ENCODE measurements at places on chromosomes 13 and 19.

GRCh38 chr13:21895779-21896178 lies 224.9 kb downstream of the FGF9 start:
- no peak for DNase-seq

GRCh38 chr13:31965361-31966066 lies 66.1 kb upstream of the FRY start:
- DNase-seq, result no peak

GRCh38 chr13:52961256-52961910 lies 67.2 kb upstream of the OLFM4 start:
- DNase-seq, result no peak

DNA sequence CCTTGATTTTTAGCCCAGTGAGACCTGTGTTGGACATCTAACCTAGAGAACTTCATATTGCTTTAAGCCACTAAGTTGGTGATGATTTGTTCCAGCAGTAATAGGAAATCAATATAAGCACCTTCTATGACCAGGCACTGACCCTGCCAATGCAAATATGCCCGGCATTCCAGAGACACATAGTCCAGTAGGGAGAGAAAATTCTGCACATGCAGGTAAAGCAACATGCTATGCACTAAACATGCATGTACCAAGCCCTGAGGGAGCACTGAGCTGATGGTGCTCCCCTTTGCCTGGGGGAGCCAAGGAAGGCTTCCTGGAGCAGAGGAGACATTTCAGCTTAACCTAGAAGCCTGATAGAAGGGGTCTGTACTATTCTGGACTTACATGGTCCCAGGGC lies 40.4 kb upstream of the C13orf42 start:
- DNase-seq, result no peak

DNA sequence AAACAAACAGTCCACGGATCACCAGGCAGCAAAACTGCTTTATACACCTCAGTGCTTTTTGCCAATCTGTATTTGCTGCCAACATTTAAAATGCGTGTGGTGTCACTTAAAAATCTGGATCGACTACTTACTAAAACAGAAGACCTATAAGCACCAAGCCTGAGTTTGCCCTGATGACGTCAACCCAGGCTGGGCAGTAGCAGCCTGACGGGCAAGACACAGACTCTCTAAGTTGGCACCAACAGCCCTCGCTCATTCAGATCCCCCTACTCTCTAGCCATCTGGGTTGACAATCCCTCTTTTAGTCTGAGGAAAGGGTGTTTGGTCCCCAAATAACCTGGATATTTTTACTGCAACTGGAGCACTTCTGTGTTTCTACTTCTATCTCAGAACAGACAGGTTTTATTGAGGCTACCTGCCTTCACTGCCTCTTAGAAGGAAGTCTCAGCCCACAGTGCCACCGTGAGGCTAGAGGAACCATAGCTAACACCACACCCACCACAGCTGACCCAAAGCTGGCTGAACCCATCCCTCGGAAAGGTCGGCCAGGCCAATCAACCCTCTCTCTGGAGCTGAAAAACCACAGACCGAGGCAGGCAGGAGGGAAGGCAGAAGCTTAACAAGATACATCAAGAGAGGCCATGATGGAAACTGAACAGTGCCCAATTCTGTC lies 6.9 kb downstream of the SUGP2 start:
- no peak for DNase-seq

DNA sequence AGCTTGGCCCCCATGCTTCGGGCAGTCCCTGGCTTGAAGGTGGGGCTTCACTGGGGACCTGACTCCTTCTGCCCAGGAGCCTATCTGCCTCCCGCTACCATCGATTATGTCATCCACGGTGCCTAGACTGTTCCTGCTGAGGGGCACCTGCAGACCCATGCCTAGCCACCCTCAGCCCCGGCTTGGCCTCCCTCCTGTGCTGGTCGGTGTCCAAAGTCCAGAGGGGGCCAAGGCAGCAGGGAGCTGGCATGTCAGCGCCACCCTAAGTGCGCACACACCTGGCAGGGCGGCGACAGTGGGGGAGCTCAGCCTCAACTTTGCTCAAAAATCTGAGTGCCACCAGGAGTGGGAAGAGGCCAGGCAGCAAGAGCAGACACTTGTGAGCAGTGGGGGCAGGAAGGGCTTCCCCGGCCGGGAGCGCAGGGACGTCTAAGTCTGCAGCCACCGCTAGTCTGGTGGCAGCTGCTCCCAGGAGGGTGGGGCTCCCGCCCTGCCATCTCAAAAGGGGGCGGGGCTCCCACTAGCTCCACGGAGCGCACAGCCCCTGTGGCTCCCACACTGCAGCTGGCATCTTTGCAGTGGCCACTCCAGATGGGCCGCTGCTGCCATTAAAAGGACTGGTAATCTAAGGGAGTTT lies 13.5 kb upstream of the URAD start:
- no peak for DNase-seq

- DNase-seq, result no peak
Observed at GRCh38 chr13:61136093-61136492, 279.6 kb downstream of the PCDH20 start.
